Stimulated activated CD4-positive, alpha-beta T cell treated with anti-CD3 and anti-CD28 coated beads, Interleukin-1b, Interleukin-23, amount 100 ng/mL, for 4 hours (primary cell): ENCODE measurements at places on chromosomes 6 and 20.

DNA sequence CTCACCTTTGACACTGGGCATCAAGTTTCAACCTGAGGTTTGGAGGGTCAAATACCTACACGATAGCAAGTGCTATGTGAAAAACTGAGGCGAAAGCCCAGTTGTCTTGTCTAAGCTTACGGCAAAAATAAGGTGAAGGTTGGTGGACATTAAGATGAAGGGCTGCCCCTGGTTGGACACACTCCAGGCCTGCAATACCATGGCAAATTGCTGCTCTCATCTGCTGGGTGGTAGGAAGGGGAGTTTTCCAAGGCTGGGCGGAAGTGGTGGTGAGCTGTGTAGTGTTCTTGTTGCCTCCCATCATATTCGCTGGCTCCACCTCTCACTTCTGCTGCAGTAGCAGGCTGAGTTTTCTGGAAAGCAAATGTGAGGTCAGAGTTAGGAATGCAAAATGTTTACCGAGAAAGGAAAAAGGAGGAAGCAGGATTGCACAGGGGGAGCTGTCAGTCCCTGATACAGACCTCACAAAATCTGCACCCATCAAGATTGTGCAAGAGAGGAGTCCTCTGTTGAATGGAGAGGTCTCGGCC lies 33.7 kb downstream of the SCP2D1 start:
- DNase-seq = no peak

DNA sequence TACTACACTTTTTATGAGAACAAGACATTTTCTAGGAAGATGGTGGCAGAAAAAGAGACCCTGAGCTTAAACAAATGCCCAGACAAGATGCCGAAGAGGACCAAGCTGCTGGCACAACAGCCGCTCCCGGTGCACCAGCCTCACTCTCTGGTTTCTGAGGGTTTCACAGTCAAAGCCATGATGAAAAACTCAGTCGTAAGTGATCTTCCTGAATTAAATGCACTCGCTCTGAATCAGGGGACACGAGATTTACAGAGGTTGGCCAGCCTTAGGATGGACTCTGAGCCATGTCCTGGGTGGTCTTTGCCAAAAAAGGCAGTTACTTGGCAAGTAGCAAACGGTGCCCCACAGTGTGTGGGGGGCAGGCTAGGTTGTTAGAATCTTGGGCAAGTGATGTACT lies 423 bp downstream of the PACRG start:
- DNase-seq = no peak

- DNase-seq = no peak
Measured at GRCh38 chr20:16395366-16395765, 177.9 kb downstream of the KIF16B start.

GRCh38 chr20:4136078-4136966 lies 121.0 kb upstream of the RNF24 start:
- no peak for DNase-seq

DNA sequence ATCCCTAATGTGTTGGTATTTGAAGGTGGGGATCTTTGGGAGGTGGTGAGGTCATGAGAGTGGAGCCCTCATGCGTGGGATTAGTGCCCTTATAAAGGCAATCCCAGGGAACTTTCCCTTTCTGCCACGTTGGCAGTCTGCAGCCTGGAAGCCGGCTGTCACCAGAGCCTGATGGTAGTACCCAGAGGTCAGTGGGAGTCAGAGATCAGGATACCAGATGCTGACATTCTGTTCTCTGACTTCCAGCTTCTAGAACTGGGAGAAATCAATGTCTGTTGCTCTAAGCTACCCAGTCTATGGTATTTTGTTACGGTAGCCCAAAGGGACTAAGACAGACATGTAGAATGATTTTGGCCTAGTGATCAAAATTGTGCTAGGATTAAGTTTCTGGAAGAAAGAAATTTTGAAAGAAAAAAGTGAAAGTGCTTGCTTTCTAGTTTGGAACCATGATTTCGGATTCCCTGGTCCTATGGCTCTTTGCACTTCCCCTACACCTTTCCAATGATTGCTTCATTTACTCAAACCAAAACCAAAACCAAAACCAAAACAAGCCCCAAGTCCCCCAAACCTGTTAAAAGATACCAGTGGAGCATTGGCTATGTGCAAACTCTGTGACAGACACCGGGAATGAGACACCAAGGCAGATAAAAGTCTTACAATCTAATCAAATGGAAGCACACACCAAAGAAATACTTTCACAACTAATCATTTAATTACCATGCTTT lies 173.7 kb upstream of the ZNF217 start:
- DNase-seq = no peak

- no peak for DNase-seq
Measured at GRCh38 chr6:169883316-169883715, 131.9 kb downstream of the ERMARD start.

DNA sequence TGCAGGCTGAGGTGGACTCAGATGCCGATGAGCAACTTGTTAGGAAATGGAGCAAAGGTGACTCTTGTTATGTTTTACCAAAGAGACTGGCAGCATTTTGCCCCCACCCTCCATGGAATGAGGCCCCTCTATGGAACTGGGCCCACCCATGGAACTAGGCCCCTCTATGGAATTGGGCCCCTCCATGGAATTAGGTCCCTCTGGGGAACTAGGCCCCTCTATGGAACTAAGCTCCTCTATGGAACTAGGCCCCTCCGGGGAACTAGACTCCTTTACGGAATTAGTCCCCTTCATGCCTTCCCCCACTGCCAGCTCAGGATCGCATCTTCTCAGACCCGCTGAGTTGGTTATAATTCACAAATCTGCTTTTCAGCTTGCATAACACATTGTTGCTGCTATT lies 144.9 kb downstream of the THBS2 start:
- no peak for DNase-seq

DNA sequence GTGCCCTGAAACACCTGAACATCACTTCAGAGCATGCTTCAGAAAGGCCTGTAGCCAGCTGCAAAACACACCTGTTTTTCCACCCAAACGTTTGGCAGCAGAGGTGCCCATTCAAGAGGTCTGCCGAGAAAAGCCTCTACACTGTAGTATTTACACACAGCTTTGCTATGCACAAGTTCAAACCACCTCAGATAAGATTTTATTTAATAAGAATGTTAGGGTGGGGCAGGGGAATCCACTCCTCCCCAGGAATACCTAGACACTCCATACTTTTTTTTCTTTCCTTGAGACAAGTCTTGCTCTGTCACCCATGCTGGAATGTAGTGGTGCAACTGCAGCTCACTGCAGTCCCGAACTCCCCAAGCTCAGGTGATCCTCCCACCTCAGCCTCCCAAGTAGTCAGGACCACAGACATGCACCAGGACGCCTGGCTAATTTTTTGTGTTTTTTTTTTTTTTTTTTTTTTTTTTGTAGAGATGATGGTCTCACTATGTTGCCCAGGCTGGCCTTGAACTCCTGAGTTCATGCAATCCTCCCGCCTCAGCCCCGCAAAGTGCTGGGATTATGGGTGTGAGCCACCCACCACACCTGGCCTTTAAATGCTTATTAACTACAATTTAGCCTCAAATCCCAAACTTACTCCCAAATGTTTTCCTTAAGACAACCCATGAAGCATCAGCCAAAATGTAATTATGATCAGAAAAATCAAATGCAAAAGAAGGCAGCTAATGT lies 9.7 kb downstream of the MRPL14 start:
- no peak for DNase-seq

- no peak for DNase-seq
Measured at GRCh38 chr6:49001856-49002541, 461.1 kb downstream of the MMUT start.

DNA sequence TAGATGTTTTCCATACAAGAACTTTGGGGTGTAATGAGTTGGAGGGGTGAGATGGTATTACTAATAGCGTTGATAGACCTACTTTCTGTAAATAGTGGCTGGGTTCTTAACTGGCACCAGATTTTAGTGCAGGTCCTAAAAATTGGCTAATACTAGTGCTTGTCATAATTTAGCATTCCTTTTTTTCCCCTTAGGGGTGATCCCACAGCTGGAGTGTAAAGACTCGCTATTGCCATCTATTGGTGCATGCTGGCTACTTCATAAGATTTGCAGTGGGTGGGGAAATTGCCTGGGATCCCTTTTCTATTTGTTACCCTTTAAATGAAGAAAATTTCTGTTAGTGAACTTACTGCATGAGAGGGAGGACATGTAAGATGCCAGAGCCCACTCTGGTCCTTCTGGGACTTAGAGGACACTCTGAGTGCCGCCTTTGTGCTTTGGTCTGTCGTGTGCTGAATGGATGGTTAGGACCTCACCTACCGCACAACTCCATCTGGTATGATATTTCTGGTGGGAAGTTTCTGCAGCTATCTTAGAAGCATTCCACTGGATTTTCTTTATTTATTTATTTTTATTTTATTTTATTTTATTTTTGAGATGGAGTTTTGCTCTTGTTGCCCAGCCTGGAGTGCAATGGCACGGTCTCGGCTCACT lies 195.5 kb downstream of the JARID2 start:
- no peak for DNase-seq

DNA sequence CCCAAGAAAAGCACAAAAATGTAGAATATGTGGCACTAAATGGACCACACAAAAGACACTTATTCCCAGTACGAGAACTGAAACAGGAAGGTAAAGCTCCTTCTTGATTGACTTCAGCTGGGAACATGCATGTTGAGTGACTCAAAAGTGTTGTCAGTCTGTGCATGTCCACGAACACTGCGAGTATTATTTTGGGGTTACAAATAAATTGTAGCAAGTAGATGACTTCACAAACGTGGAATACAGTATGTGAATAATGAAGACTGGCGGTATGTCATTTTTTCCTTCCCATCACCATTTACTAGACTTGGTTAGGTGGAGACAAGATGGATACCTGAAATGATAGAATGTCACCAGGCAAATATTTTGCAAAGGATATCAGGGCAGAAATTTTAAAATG lies 45.4 kb downstream of the L3MBTL3 start:
- DNase-seq = no peak

GRCh38 chr20:16203096-16203495 lies 370.2 kb downstream of the KIF16B start:
- no peak for DNase-seq

DNA sequence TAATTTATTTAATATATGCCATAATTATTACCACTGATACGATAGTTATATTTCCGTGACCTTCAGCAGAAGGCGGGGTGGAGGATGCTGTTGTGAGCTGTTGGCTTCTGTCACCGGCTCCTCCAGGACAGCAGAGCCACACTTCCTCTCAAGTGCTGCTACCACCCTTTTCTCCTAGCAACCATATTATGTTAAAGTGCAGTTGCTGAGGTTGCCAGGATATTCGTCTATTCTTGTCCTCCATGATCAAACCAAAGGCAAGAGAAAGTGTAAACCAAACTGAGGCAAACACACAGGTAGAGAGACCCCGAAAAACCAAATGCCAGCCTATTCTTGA lies 27.8 kb downstream of the RGS17 start:
- DNase-seq = no peak

DNA sequence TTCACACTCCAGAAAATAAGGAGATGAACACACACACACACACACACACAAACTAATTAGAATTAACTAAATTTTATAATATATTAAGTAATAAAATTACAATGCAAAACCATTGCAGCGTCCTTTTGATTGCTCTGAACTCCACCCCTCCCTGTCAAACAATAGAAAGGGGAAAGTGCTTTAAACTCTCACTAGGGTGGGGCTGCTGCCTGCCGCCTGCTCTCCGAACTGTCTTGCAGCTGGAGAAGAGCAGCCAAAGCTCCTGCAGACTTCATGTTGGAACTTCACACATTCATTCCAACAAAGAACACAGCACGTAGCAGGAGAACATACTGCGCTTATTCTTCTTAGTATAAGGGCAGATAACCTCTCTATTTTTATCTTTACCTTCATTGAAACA lies 83.2 kb downstream of the GCLC start:
- no peak for DNase-seq

DNA sequence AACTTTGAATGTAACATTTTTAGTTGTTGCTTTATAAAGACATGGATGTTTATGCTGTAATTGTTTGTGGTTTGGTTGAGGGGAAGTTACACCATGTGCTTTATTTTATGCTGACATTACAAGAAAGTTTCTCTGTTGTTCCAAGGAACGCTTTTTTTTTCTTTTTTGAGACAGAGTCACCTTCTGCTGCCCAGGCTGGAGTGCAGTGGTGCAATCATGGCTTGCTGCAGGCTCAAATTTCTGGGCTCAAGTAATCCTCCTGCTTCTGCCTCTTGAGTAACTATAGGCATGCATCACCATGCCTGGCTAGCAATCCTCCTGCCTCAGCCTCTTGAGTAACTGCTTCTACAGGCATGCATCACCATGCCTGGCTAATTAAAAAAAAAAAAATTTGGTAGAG lies 21.0 kb upstream of the IFNGR1 start:
- no peak for DNase-seq

DNA sequence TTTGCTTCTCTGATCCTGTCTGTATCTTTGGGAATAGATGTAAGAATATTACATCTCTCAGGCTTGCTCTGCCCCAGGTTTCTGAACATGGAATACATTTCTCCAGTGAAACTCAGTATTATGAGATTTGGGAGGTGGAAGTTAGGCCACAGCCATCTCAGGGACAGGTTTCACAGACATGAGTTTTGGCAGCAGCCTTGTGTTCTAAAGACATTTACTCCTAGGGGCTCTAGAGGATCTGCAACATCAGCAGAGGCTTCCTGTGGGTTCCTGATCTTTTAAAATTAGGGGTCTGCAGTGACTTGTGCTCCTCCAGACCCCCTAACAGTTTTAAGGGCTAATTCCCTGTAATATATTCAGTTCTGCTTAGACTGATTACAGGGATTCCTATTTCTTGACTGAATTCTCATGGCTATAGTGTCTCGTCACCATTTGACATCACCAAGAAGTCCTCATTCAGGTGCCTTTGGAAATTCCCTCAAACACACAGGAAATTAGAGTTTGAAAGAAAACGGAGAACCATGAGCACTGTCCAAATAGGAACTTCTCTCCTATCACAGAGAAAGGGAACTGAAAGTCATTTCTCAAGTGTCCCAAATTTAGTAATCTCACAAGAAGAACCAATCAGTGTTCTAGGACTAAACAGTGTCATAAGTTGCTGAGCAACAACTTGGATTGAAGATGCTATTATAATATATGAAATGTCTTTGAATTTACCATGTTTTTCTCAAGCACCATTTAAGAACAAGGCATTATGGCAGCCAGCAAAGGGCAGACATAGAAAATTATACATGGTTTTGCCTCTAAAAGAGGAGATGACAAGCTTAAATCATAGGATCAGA lies 2.5 kb upstream of the HLA-DRA start:
- no peak for DNase-seq

- no peak for DNase-seq
Measured at GRCh38 chr6:97909380-97909779, 626.4 kb upstream of the MMS22L start.
